NCI-H1930 (cell line): ENCODE measurements at places on chromosomes 12 and 14.

DNA sequence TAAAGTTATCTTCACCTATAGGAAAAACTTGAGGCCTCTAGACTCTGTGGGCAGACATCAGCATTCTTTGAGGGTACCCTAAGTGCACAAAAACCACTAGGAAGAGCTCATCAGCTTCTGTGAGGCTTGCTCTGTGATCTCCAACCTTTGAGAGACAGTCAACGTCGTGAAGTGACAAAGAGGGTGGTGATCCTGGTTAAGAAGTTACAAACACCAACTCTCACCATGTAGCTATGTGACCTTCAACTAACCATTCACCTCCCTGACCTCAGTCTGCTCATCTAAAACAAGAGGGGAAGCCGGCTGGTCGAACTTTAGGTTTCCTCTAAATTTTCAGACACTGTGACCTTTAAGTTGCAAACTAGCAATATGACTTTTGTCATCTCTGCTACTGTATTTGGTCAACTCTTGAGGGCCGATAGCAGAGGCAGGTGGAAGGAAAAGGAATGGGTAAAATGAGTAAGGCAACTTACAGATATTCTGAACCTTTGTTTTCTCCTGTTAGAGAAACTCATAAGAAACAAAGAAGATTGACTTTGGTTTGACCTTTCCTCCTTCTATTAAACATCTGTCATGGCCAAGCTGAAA, 103.2 kb upstream of the PARP11 start:
- DNase-seq = no peak

DNA sequence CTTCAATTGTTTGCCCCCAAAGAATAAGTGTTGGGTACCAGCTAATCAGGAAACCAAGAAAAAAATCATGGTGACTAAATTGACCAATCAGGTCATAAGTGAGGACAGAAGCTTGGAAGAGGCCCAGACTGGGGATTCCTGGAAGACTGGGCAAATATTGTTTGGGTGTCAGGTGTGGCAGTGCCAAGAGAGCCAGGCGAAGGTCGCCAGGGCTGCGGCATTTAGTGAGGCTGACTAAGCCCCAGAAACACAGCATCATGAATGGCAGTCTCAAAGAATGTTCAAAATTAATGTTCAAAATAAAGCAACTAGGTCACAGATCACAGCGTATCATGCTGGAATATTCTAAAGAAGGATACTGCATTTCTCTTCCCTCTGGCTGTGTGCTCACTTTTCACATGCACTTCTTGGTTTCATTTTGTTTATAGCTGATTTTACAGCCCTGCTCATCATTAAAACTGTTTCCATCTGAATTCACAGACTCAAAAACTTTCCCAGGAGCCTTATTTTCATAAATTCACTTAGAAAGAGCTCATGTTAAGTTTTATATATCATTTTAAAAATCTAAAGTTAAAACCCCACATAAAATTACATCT, 85.3 kb upstream of the OVCH1 start:
- no peak for DNase-seq

DNA sequence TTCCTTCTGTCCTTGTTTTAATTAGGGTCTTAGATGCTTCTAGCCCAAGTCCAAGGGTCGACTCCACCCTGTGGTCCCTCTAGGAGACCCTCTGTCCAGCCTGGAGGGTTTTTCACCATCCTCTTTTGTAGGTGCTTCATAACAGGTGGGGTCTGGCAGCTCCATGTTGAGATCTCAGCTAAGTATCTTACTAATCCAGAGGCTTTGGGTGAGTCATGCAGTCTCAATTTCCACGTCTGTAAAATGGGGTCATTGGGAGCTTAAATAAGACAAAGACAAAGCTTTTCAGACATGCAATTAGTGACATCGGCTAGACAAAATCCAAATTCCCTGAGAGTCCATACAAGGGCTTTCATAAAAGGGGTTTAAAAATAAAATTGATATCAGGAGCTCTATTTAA, 3.2 kb downstream of the HSPB8 start:
- DNase-seq = no peak

- DNase-seq = peak; percentile 38
These were observed 17.5 kb downstream of the ANAPC5 start for GRCh38 chr12:121334513-121335343.

- no peak for DNase-seq
These were observed 109.4 kb upstream of the SSTR1 start for GRCh38 chr14:38098074-38098836.

- no peak for DNase-seq
These were observed 2.2 kb downstream of the L3HYPDH start for GRCh38 chr14:59481871-59482540.

DNA sequence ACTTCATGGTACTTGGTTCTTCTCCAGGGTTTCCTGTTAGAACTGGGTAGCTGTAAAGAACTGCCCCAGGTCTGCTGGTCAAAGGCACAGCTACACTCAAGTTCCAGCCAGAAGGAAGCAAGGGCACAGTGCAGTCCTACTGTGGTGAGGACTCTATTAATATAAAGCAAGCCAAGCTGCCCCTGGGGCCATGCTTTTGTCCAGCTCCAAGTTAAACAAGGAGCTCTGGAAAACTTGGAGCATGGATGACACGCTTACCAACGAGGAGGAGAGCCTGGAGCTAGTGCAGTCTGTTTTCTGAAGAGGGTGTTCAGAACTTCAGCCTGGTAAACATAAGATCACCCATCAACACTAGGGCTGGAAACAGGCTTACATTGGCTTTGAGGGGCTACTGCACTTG, 4.0 kb downstream of the FZD10 start:
- DNase-seq = no peak

- no peak for DNase-seq
These were observed 70.4 kb downstream of the TMEM116 start for GRCh38 chr12:111942557-111942956.

DNA sequence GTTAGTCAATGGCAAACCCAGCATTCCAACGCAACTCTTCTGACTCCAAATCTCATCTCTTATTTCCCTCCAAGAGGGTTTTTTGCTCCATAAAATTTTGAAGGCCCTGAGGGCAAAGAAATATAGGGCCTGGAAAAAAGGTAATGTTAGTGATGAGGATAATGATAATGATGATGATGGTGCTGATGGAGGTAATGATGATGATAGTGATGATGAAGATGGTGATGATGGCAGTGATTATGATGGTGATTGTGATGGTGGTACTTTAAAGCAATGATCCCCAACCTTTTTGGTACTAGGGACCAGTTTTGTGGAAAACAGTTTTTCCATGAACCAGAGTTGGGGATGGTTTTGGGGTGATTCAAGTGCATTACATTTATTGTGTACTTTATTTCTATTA, 50.1 kb downstream of the TMX1 start:
- no peak for DNase-seq

DNA sequence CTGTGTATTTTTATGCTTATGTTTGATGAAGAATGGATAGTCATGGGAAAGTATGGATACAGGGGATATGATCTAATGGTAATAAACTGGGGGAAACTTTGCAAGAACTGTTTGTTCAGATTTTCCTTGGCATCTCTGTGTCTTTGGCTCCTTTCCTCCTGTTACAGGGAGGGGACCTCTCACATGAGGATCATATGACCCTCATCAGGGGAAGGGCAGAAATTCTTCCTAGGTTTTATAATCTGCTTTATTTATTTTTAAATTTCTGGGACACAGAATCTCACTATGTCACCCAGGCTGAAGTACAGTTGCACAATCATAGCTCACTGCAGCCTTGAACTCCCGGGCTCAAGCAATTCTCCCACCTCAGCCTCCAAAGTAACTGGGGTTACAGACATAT, 526.5 kb downstream of the CCER1 start:
- no peak for DNase-seq

- no peak for DNase-seq
These were observed 23.6 kb downstream of the ABCB9 start for GRCh38 chr12:122942637-122943036.

GRCh38 chr12:6667559-6668210, 4.8 kb upstream of the ING4 start:
- DNase-seq = no peak

- DNase-seq = no peak
These were observed 46.1 kb downstream of the MAPKAPK5 start for GRCh38 chr12:111887926-111888745.

GRCh38 chr12:108765289-108765764, 34.0 kb upstream of the CORO1C start:
- DNase-seq = no peak

GRCh38 chr12:132319359-132319950, 9.9 kb downstream of the GALNT9 start:
- no peak for DNase-seq

- DNase-seq = no peak
These were observed 28.5 kb downstream of the YARS2 start for GRCh38 chr12:32727237-32727636.

GRCh38 chr12:57893431-57894353, 47.2 kb upstream of the CTDSP2 start:
- no peak for DNase-seq

- no peak for DNase-seq
These were observed 124.3 kb downstream of the RBM19 start for GRCh38 chr12:113841786-113842185.

DNA sequence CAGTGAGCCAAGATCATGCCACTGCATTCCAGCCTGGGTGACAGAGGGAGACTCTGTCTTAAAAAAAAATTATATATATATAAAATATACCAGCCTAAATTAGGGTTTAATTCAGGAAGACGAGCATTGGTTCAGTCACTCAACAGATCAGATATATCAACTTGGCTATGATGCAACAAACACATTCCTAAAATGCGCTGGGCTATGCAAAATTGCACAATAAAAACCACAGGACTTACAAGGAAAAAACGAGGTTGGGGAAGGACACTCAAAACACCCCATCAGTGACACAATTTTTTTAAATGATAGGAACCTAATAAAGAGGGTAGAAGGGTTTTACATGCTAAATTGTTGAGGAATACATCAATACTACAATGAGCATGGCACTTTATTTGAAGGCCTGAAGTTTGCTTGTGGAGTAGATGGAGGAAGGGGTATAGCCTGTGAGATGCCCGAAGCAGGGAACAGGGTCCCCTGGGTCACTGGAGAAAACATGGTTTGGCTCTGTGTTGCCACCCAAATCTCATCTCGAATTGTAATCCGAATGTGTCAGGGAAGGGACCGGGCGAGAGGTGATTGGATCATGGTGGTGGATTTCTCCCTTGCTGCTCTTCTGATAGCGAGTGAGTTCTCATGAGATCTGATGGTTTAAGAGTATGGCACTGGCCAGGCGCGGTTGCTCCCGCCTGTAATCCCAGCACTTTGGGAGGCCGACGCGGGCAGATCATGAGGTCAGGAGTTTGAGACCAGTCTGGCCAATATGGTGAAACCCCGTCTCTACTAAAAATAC, 71.2 kb downstream of the TNFAIP2 start:
- no peak for DNase-seq

DNA sequence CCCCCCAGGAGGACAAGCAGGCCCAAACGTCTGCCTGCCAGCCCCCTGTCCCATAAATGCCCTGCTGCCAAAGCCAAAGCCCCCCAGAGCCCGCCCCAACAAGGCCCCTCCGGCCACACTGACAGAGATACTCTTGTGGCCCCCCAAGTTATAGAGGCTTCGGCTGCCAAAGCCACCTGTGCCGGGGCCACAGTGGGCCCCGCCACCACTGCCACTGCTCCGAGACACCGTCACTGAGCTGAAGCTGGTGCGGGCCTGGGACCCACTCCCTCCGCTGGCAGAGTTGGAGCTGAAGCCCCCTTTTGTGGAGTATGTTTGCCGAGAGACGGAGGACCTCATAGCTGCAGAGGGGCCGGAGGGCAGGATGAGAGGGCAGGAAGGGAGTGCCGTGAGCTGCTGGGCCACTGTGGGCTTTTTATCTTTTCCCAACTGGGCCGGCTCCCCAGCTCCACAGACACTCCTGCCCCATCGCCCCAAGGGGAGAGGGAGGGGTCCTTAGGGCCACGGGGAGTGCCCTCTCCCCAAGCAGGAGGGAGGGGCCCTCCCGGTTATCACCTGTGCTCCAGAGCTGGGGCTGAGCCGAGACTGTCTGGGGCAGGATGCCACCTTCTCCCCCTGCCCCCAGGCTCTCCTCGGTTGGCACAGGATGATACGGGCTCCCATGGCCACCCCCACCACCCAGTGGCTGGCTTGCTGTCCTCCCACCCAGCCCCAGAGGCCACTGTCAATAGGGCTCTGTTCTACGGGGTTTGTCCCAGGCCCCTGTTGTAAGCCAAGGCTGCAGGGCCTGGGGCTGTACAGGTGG, at the start of gene KRT79:
TSS of gene KRT79 (minus strand) at position 390 of the 805 bp plus-strand sequence. CDS start at position 339, 51 bp downstream.
- no peak for DNase-seq

GRCh38 chr12:4825011-4825858, 84.5 kb upstream of the KCNA1 start:
- no peak for DNase-seq

- no peak for DNase-seq
These were observed 31.2 kb downstream of the HVCN1 start for GRCh38 chr12:110657747-110658146.

DNA sequence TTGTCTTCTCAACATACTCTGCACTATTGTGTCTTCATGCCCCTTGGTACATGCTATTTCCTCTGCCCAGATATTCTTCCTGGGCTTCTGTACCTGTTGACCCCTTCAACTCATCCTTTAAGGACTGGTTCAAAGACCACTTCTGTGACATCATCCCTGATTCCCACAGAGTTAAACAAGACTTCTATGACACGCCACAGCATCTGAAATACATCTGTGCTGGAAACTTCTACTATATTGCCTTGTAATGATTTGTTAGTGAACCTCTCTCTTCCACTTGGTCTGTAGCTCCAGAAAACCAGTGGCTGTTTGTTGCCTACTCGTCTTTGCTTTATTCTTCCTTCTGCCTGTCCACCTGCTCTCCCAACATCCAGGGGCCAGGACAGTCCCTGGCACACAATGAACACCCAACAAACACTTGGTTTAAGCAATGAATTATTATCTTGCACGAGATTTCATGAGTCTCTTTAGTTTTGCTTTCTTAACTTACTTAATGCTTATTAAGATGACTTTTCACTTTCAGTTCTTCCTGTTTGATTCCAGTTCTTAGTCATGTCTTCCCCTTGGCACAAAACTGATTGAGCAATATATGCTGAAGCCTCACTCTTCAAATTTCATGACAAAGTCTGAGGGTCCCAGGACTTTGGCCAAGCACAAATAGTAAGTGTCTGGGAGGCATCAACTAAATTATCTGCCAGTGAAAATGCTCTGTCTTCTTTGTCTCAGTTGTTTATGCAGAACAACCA, 485.9 kb downstream of the APAF1 start:
- DNase-seq = no peak

GRCh38 chr14:79613625-79614024, 597.7 kb downstream of the DIO2 start:
- DNase-seq = no peak

- no peak for DNase-seq
These were observed 57.9 kb downstream of the RFLNA start for GRCh38 chr12:124352839-124353238.

GRCh38 chr14:24310646-24311604, at the start of gene LTB4R:
Gene LTB4R (plus strand): TSS chr14:24311502. CDS start chr14:24315652, 4,150 bp downstream.
- DNase-seq = peak; percentile 40

GRCh38 chr14:81737938-81738337, 204.3 kb upstream of the SEL1L start:
- DNase-seq = no peak
